ENCODE measurements at places on chromosomes 7 and 10. TPM values are rescaled to one million over a fixed set of nuclear protein-coding genes. Genes with fewer than 3 reads are reported as not detected.

LOXL4 gene
- total RNA-seq, result 82.6 TPM

HNRNPH3 gene
- 27.6 TPM for total RNA-seq

C10orf95 gene
- 0.06 TPM for total RNA-seq

RBP3 gene
- total RNA-seq, result not detected

GFRA1 gene
- total RNA-seq, result 0.12 TPM

PDSS1 gene
- total RNA-seq, result 2.9 TPM

GIMAP4 gene
- total RNA-seq, result 0.13 TPM

CPN1 gene
- not detected for total RNA-seq

NUPR2 gene
- not detected for total RNA-seq

UTF1 gene
- total RNA-seq, result not detected

ACBD5 gene
- 28.4 TPM for total RNA-seq

PRKG1 gene
- total RNA-seq, result 48.3 TPM

AS3MT gene
- total RNA-seq, result 8.2 TPM

TBX20 gene
- 12.0 TPM for total RNA-seq

TMEM176A gene
- not detected for total RNA-seq

Data from aortic smooth muscle cell (primary cell).